Activated B cell treated with CpG ODN at 0.5 μM for 24 hours (primary cell): ENCODE measurements at places on chromosomes 6 and 20. TPM values are rescaled to one million over a fixed set of nuclear protein-coding genes. Genes with fewer than 3 reads are reported as not detected.

Gene ZNF337
- total RNA-seq, result 13.5 and 15.5 TPM in 2 replicates

Gene HLA-DRA
- 2,835 and 3,035 TPM in 2 replicates for total RNA-seq

Gene RUNX2
- total RNA-seq, result 1.8 and 2.0 TPM in 2 replicates

Gene MARCKS
- 94.7 and 100 TPM in 2 replicates for total RNA-seq

Gene TSPO2
- not detected in 2 replicates for total RNA-seq

Gene PPIL6
- 0.73 and 0.91 TPM in 2 replicates for total RNA-seq

Gene GPR6
- not detected in 2 replicates for total RNA-seq

Gene KCNB1
- total RNA-seq, result 0.10 TPM in 1 of 2 replicates, not detected in the other

Gene CTAGE9
- not detected in 2 replicates for total RNA-seq

Gene BTN1A1
- total RNA-seq, result 0.18 and 0.46 TPM in 2 replicates

Gene GSTA1
- not detected in 2 replicates for total RNA-seq

Gene IPCEF1
- total RNA-seq, result 1.8 and 2.1 TPM in 2 replicates

Gene GRM1
- not detected in 2 replicates for total RNA-seq

Gene PROCR
- total RNA-seq, result 0.22 and 0.40 TPM in 2 replicates

Gene PRICKLE4
- total RNA-seq, result 0.75 TPM in 1 of 2 replicates, not detected in the other

Gene ANKRD6
- total RNA-seq, result 6.6 and 9.6 TPM in 2 replicates

Gene COL9A1
- not detected in 2 replicates for total RNA-seq

Gene RAB32
- total RNA-seq, result not detected in 2 replicates

Gene DEFB110
- total RNA-seq, result not detected in 2 replicates

Gene MDFI
- not detected in 2 replicates for total RNA-seq

Gene SLC4A11
- 0.58 and 0.88 TPM in 2 replicates for total RNA-seq

Gene ATAT1
- 6.9 and 10.3 TPM in 2 replicates for total RNA-seq

Gene CNR1
- total RNA-seq, result 2.7 and 4.4 TPM in 2 replicates

Gene KIF25
- not detected in 2 replicates for total RNA-seq

Gene RIPOR3
- not detected in 2 replicates for total RNA-seq

Gene RAMACL
- total RNA-seq, result 1.8 and 2.3 TPM in 2 replicates

Gene RHAG
- not detected in 2 replicates for total RNA-seq

Gene EPHA7
- total RNA-seq, result not detected in 2 replicates

Gene PKHD1
- total RNA-seq, result not detected in 2 replicates

Gene OVOL2
- not detected in 2 replicates for total RNA-seq

Gene BPIFB2
- total RNA-seq, result not detected in 2 replicates

Gene COX4I2
- not detected in 2 replicates for total RNA-seq

Gene LPA
- not detected in 2 replicates for total RNA-seq

Gene EYS
- total RNA-seq, result not detected in 2 replicates

Gene CDC25B
- total RNA-seq, result 21.6 and 24.3 TPM in 2 replicates

Gene GUCA1A
- total RNA-seq, result not detected in 2 replicates

Gene DDAH2
- 30.7 and 32.5 TPM in 2 replicates for total RNA-seq

Gene SFTA2
- not detected in 2 replicates for total RNA-seq

Gene SDCBP2
- total RNA-seq, result 0.51 and 1.2 TPM in 2 replicates

Gene KIAA0408
- total RNA-seq, result 0.34 and 0.80 TPM in 2 replicates

Gene BPI
- not detected in 2 replicates for total RNA-seq

Gene OR2H1
- not detected in 2 replicates for total RNA-seq

Gene TTLL9
- 0.60 and 0.61 TPM in 2 replicates for total RNA-seq

Gene PRND
- not detected in 2 replicates for total RNA-seq

Gene LY6G6D
- total RNA-seq, result not detected in 2 replicates

Gene PKIB
- 0.81 and 1.2 TPM in 2 replicates for total RNA-seq

Gene SMIM29
- 25.8 and 27.7 TPM in 2 replicates for total RNA-seq

Gene COL21A1
- total RNA-seq, result not detected in 2 replicates

Gene LGSN
- total RNA-seq, result 0.11 TPM in 1 of 2 replicates, not detected in the other

Gene LY6G6C
- not detected in 2 replicates for total RNA-seq

Gene TSHZ2
- 1.5 and 1.7 TPM in 2 replicates for total RNA-seq

Gene TREM1
- total RNA-seq, result 0.81 TPM in 1 of 2 replicates, not detected in the other
